ENCODE measurements at places on chromosomes 12 and 14. TPM values are rescaled to one million over a fixed set of nuclear protein-coding genes. Genes with fewer than 3 reads are reported as not detected.

Gene TMED8
- total RNA-seq = 16.6 TPM

Gene SERPINA1
- 1.7 TPM for total RNA-seq

Gene PRDM4
- 25.6 TPM for total RNA-seq

Gene CKB
- 1,081 TPM for total RNA-seq

- ATAC-seq = no peak
- H3K4me1 ChIP-seq = peaks cover 52% of the 10 kb centered on the region
- H3K36me3 ChIP-seq = no peaks in the 10 kb centered on the region
- no peaks in the 10 kb centered on the region for H3K27me3 ChIP-seq
- H3K4me3 ChIP-seq = no peak overlapping the region
These were observed 10.5 kb upstream of the PNMA1 start for GRCh38 chr14:73724696-73725095.

GRCh38 chr12:108691998-108692808, 39.1 kb downstream of the CORO1C start:
- H3K27me3 ChIP-seq = no peaks in the 10 kb centered on the region
- ATAC-seq = no peak
- H3K36me3 ChIP-seq = no peaks in the 10 kb centered on the region
- H3K4me3 ChIP-seq = peak overlapping the region; percentile 25
- peaks cover 55% of the 10 kb centered on the region for H3K4me1 ChIP-seq
- peak overlapping the region; percentile 94 for H3K27ac ChIP-seq

- no peak overlapping the region for H3K27ac ChIP-seq
- H3K4me3 ChIP-seq = no peak overlapping the region
- no peaks in the 10 kb centered on the region for H3K27me3 ChIP-seq
- no peak for ATAC-seq
- no peaks in the 10 kb centered on the region for H3K36me3 ChIP-seq
- no peaks in the 10 kb centered on the region for H3K4me1 ChIP-seq
These were observed 333.5 kb upstream of the DCN start for GRCh38 chr12:91515944-91516694.

Measured in gastroesophageal sphincter (tissue), 4 donors.